ENCODE measurements at places on chromosomes 12 and 14. TPM values are rescaled to one million over a fixed set of nuclear protein-coding genes. Genes with fewer than 3 reads are reported as not detected.
A peak's percentile ranks its signal among the peaks of the same experiment; 100 is the strongest.

GRCh38 chr12:105409801-105410471 lies 79.4 kb downstream of the C12orf75 start:
- DNase-seq = no peak
- H3K4me1 ChIP-seq = peaks cover 16% of the 10 kb centered on the region
- no peak overlapping the region for H3K27ac ChIP-seq

SLC2A14 gene
- not detected for total RNA-seq

KRT75 gene
- total RNA-seq = not detected

DNA sequence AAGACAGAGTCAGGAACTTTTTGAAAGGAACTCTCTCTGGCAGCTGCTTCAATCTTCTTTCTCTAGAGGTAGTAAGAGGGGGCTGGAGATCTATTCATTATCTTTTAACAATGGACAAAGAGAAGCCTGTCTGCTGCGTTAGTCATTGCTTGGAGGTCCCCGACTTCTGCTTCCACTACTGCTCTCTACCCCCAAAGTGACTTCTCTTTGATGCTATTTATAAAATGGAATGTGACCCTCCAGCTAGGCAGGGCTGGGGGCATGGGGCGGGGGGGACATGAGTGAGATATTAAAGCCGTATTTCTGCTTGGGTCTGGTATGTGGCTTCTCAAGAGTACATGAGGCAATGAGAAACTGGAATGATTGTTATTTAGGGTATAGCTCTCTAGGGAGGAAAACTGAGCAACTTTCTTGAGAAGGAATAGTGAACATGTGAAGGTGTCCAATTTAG lies 41.4 kb upstream of the NUDT4 start:
- no peaks in the 10 kb centered on the region for H3K36me3 ChIP-seq
- H3K4me1 ChIP-seq = no peaks in the 10 kb centered on the region
- H3K4me3 ChIP-seq = no peak overlapping the region

PFDN5 gene
- 663 TPM for total RNA-seq

DNA sequence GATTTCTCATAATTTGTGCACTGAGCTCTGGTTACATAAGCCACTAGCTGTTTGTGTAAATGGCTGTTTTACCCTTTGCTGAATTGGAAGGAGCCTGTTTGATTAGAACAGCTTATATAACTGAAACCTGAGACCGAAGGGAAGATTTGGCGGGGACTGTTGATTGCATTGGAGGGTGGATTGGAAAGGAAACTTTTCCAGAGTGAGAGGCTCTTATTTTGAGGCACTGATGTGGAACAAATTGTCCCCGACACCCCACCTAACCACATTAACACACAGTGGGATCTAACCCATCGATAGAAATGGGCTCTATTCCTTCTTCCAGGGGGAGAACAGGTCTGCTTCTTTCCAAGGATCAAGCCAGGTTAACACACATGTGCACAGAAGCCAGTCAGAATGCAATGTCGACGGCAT lies 51.7 kb downstream of the TMEM30B start:
- H3K36me3 ChIP-seq = no peaks in the 10 kb centered on the region
- H3K4me3 ChIP-seq = no peak overlapping the region
- no peak for DNase-seq
- H3K4me1 ChIP-seq = no peaks in the 10 kb centered on the region

DNA sequence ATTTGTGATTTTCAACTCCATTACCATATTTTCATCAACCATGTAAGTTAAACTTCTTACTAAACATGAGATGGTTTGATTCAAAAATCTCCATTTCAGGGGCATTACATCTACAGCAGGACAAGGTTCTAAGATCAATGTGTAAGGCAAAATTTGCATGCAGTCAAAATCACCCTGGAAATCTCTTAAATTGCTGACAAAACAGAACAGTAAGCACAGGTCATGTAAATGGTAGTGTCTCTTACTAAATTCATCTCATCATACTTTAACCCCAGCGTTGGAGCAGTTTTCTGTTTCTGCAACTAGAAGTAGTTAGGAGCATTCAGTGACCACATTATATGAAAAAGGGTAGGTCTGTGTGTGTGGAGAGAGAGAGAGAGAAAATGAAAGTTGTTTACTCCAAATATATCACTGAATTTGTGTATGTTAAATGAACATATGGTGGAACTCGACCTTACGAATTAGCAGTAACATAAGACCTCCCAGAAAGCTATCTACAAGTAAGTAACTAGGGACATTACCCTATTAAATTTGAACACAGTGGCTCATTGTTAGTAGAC lies 227.5 kb downstream of the SSPN start:
- H3K36me3 ChIP-seq = peaks cover 36% of the 10 kb centered on the region
- DNase-seq = no peak
- H3K27me3 ChIP-seq = no peaks in the 10 kb centered on the region
- H3K4me3 ChIP-seq = no peak overlapping the region
- no peaks in the 10 kb centered on the region for H3K4me1 ChIP-seq

DNA sequence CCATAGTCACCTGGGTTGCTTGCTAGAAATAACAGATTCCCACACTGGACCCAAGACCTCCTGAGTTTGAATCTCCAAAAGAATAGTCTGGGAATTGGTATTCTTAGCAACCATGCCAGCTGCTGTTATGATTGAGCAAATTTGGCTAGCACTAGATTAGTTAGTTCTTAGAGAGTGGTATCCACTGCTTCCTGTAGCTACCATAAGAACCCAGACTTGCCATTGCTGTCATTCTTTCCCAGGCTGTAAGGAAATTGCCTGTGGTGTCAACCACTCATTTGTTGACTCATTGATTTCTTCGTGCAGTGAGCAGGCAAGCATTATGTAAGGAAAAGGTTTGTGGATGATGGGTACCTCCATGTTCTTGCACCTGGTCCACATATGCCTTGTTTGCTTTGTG lies 201.8 kb upstream of the RGS6 start:
- no peaks in the 10 kb centered on the region for H3K27me3 ChIP-seq
- H3K27ac ChIP-seq = no peak overlapping the region
- no peak for DNase-seq

- H3K27ac ChIP-seq = no peak overlapping the region
- H3K36me3 ChIP-seq = no peaks in the 10 kb centered on the region
- DNase-seq = no peak
Measured at GRCh38 chr14:85248881-85249635, 280.9 kb upstream of the FLRT2 start.

LHX5 gene
- not detected for total RNA-seq

DNA sequence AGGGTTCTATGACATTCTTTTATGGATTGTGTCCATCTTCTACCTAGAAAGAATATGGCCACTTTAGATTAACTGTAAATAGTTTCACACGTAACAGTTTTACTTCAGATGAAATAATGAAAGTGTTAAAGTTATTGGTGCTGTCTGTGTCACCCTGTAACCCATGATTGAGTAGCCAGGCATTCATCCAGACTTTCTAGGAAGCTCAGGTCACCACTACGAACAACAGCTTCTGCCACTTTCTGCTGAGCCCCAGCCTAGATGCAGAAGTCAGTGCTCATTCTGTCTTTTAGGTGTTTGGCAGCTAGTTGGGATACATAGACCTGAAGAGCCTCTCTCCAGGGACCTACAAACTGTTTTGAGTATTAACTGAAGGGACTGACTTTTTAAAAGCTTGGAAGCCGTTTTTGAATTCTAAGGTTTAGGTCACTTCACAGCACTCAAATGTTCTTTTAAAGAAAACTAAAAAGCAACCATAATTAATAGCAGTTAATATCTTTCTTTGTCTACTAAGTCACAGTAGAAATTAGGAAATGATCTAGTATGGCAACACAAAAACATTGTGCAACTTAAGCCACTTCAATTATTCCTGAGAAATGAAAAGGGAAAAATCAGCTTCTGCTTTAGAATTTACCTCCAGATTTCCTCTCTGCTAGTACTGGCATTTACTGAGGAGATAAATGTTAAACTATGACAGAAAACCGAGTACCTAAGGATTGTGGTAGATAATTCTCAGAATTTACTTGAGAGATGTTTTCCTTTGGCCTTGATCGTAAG lies 266.9 kb downstream of the CCDC91 start:
- H3K27me3 ChIP-seq = no peaks in the 10 kb centered on the region
- no peak for DNase-seq
- H3K4me3 ChIP-seq = no peak overlapping the region
- no peak overlapping the region for H3K27ac ChIP-seq
- H3K4me1 ChIP-seq = peaks cover 4% of the 10 kb centered on the region

GRCh38 chr12:68557011-68557730 lies 53.5 kb upstream of the RAP1B start:
- no peak overlapping the region for H3K4me3 ChIP-seq
- H3K27me3 ChIP-seq = no peaks in the 10 kb centered on the region
- no peaks in the 10 kb centered on the region for H3K36me3 ChIP-seq
- peaks cover 25% of the 10 kb centered on the region for H3K4me1 ChIP-seq
- DNase-seq = no peak
- no peak overlapping the region for H3K27ac ChIP-seq

DNA sequence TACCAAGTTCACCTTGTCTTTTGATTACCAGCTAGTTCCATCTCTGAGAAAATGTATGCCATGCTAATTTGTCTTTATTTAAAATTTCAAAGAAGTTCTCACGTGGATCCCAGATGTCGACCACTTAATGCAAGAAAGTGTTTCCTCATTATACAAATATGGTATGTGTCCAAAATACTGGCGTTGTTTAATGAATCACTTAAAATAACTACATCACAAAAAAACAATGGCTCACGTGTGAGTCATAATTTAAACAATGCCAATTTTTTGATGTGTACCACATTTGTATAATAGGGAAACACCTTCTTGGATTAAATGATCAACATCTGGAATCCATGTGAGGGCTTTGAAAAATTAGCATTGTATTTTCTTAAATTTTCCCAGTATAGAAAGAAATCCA lies 40.8 kb downstream of the DBX2 start:
- H3K4me3 ChIP-seq = no peak overlapping the region
- no peak for DNase-seq
- H3K4me1 ChIP-seq = no peaks in the 10 kb centered on the region
- peaks cover 8% of the 10 kb centered on the region for H3K27me3 ChIP-seq
- no peak overlapping the region for H3K27ac ChIP-seq

- H3K27ac ChIP-seq = no peak overlapping the region
- no peaks in the 10 kb centered on the region for H3K4me1 ChIP-seq
- DNase-seq = no peak
- H3K27me3 ChIP-seq = no peaks in the 10 kb centered on the region
Measured at GRCh38 chr14:90518941-90519256, 122.1 kb downstream of the CALM1 start.

DNA sequence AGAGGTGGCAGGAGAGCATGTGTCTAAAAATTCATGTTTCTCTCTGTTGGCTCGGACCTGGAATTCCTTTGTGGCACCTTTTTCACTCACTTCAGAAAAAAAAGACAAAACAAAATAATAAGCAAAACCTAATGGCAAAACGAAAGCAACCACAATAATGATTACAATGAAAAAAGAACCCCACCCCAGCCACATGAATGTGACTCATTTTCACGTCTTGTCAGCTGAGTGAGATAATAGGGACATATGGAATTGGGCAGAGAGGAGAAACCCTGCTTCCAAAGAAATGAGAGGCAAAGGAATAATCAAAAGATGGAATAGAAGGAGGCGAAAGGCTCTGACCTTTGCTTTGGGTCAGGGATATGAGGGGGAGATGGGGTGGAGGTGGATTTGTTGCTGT lies 143.4 kb downstream of the SLC8A3 start:
- no peaks in the 10 kb centered on the region for H3K36me3 ChIP-seq
- peaks cover 14% of the 10 kb centered on the region for H3K27me3 ChIP-seq

DNA sequence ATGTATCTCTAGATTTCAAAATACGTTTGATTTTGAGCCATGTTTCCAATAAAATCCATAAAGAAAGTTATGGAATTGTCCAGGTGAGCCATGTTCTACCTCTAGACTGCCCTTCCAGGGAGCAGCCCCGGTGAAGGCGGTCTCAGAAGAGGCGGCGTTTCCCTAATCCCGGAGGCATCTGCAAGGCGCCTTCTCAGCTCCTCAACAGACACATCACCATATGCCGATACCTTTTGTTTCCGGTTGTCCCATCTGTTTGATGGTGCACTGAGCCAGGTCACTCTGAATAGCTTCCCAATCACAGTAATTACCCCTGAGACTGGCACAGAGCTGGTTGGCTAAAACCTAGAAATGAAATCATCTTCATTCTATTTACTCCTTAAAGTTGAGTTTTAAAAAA lies 305.5 kb upstream of the FKBP4 start:
- peaks cover 4% of the 10 kb centered on the region for H3K27me3 ChIP-seq
- H3K36me3 ChIP-seq = no peaks in the 10 kb centered on the region
- H3K4me1 ChIP-seq = no peaks in the 10 kb centered on the region
- DNase-seq = no peak

DNA sequence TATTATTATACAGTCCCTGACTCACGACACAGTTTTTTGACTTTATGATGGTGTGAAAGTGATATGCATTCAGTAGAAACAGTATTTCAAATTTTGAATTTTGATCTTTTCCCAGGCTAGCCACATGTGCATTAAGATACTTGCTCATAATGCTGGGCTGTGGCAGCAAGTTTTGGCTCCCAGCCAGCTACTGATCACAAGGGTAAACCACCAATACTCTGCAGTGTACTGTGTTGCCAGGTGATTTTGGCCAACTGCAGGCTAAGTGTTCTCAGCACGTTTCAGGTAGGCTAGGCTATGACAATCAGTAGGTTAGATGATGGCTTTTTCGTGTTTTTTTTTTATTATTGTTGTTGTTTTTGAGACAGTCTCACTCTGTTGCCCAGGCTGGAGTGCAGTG lies 69.4 kb upstream of the ACTN1 start:
- H3K36me3 ChIP-seq = peaks cover 3% of the 10 kb centered on the region
- H3K4me1 ChIP-seq = peaks cover 33% of the 10 kb centered on the region
- peak; percentile 21 for DNase-seq
- H3K27ac ChIP-seq = peak overlapping the region; percentile 35
- no peak overlapping the region for H3K4me3 ChIP-seq

DNA sequence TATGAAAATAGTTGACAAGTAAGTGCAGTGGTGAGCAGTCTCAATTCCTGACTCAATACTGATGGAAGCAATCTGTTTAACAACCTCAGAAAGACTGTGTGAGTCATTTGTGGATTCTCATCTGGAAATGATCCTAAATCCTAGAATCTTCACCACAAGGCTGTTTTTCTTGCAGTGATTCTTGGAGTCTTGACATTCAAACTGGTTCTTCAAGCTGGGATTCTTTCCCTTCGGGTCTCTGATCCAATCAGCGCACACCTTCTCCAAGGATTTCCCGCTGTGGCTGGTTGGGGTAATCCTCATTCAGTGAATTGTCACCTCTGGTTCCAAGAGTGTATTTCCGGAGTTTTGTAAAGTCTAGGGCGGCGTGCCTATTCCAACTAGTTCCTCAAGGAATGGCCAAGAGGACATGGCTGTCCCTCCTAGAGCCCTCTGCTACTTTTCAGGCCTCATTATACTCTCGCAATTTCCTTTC lies 37.7 kb upstream of the FOXJ2 start:
- H3K27me3 ChIP-seq = no peaks in the 10 kb centered on the region
- no peak overlapping the region for H3K4me3 ChIP-seq
- no peak overlapping the region for H3K27ac ChIP-seq
- H3K4me1 ChIP-seq = peaks cover 8% of the 10 kb centered on the region

NUBPL gene
- total RNA-seq = 11.3 TPM

DNA sequence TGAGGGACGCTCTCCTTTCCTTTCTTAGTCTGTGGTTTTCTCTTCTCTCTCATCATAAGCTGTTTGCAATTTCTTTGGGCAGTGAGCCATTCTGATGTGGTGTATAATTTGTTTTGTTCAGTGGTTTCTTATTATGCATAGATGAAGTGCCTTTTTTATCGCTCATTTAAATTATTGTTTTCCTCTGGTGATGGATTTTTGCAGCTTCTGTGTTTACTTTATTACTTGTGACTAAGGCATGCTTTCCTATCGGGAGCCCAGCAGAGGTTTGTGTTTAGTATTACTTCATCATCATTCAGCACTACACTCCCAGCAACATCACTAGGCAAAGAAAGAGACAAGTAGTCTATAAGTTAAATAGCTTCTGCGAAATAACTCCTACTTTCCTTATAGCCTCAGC lies 586.6 kb upstream of the NOVA1 start:
- H3K27me3 ChIP-seq = no peaks in the 10 kb centered on the region
- no peaks in the 10 kb centered on the region for H3K4me1 ChIP-seq
- no peaks in the 10 kb centered on the region for H3K36me3 ChIP-seq
